Esophagus squamous epithelium (tissue), 5 donors: ENCODE measurements at places on chromosomes 2 and 18.

GRCh38 chr2:174585657-174586252 lies 11.8 kb downstream of the WIPF1 start:
- no peaks in the 10 kb centered on the region for H3K27me3 ChIP-seq
- no peak overlapping the region for H3K27ac ChIP-seq
- peaks cover 64% of the 10 kb centered on the region for H3K4me1 ChIP-seq
- H3K36me3 ChIP-seq, result no peaks in the 10 kb centered on the region

- no peak overlapping the region for H3K27ac ChIP-seq
- H3K27me3 ChIP-seq, result no peaks in the 10 kb centered on the region
- no peak overlapping the region for H3K4me3 ChIP-seq
- no peaks in the 10 kb centered on the region for H3K36me3 ChIP-seq
Measured at GRCh38 chr2:156687715-156688114, 251.5 kb downstream of the GPD2 start.

- no peaks in the 10 kb centered on the region for H3K27me3 ChIP-seq
- DNase-seq, result no peak
- no peak overlapping the region for H3K27ac ChIP-seq
- H3K4me3 ChIP-seq, result no peak overlapping the region
- H3K4me1 ChIP-seq, result no peaks in the 10 kb centered on the region
Measured at GRCh38 chr2:39743269-39743776, 35.7 kb downstream of the THUMPD2 start.

DNA sequence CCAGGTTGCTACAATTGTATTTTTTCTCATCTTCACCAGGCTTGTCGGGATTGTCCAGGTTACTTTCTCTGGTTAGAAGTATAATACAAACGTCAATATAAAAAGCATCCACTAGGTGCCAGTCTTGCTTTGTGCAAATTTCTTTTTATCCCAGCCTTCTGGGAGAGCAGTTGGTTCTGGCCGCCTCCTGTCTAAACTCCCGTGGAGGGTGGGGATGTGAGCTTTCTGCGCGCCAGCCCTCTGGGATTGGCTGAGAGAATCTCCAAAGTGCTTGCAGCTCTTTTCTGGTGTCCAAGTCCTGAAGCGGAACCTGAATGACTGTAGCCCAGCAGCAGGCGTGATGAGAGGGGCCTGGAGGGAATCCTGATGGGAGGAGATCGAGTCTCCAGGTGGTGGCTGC lies 22.4 kb upstream of the TOGARAM2 start:
- H3K36me3 ChIP-seq, result no peaks in the 10 kb centered on the region
- no peaks in the 10 kb centered on the region for H3K27me3 ChIP-seq
- H3K27ac ChIP-seq, result no peak overlapping the region
- DNase-seq, result no peak

DNA sequence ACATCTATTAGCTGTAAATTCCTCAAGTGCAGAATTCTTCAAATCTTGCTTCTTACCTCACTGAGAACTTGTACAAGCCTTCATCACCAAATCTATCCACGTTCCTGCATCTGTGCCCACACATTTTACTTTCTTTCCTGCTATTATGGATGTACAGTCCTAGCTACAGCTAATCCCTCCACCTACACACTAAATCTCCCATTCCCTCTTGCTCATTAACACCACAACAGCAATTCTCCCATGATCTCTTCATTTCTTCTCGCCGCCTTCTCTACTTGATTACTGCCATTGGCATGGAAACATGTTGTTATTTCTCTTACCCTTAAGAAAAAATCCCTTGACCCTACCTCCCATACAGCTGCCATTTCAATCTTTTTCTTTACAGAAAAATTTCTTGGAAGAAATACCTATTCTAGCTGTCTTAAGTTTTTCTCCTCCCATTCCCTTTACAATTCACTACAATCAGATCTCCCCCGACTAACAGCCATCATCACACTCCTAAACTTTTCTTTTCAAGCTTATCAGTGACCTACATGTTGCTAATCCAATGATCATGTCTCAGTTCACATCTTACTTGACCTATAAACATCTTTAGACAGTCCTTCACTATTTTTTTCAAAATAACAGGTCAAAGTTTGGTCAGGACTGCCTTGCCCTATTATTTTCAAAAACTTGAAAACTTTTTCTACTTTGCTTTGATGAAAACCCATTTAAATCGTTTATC lies 41.0 kb downstream of the ROCK2 start:
- no peak overlapping the region for H3K27ac ChIP-seq
- no peaks in the 10 kb centered on the region for H3K36me3 ChIP-seq
- no peak for DNase-seq
- H3K4me3 ChIP-seq, result no peak overlapping the region
- H3K27me3 ChIP-seq, result no peaks in the 10 kb centered on the region
- H3K4me1 ChIP-seq, result no peaks in the 10 kb centered on the region

- H3K4me3 ChIP-seq, result no peak overlapping the region
- DNase-seq, result no peak
- H3K4me1 ChIP-seq, result peaks cover 7% of the 10 kb centered on the region
Measured at GRCh38 chr2:157182834-157183396, 74.6 kb upstream of the GALNT5 start.

GRCh38 chr2:61178603-61179545 lies 16.9 kb downstream of the C2orf74 start:
- peak overlapping the region; percentile 91 for H3K4me3 ChIP-seq
- no peaks in the 10 kb centered on the region for H3K27me3 ChIP-seq
- H3K36me3 ChIP-seq, result no peaks in the 10 kb centered on the region

DNA sequence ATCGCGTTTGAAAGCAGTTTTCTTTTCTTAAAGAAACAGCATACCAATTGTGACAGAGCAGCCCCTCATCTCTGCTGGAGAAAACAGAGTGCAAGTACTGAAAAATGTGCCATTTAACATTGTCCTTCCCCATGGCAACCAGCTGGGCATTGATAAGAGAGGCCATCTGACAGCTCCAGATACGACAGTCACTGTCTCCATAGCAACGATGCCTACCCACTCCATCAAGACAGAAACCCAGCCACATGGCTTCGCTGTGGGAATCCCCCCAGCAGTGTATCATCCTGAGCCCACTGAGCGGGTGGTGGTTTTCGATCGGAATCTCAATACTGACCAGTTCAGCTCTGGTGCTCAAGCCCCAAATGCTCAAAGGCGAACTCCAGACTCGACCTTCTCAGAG lies 9.5 kb downstream of the GRHL1 start:
- no peak overlapping the region for H3K27ac ChIP-seq
- H3K4me3 ChIP-seq, result no peak overlapping the region
- H3K36me3 ChIP-seq, result peaks cover 95% of the 10 kb centered on the region
- DNase-seq, result no peak
- no peaks in the 10 kb centered on the region for H3K4me1 ChIP-seq
- no peaks in the 10 kb centered on the region for H3K27me3 ChIP-seq

GRCh38 chr18:9535430-9535991 lies 60.2 kb downstream of the RALBP1 start:
- no peaks in the 10 kb centered on the region for H3K4me1 ChIP-seq
- no peaks in the 10 kb centered on the region for H3K27me3 ChIP-seq
- DNase-seq, result no peak
- peak overlapping the region; percentile 57 for H3K27ac ChIP-seq
- no peak overlapping the region for H3K4me3 ChIP-seq
- H3K36me3 ChIP-seq, result peaks cover 41% of the 10 kb centered on the region

DNA sequence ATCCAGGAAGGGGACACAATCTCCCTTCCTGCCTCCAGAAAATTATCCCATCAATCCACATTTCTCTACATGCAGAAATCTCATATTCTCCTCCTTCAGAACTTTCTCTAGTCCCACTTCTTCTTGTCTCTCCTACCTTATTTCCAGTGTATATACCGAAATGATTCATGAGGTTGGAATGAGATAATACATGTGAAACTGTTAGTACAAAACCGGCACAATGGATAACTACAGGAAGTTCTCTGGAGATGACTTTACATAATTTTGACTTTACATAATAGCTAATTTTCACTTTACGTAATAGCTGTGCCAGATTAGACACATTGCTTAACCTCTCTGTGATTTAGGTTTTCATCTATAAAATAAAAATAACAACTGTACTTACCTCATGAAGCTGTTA lies 801.3 kb downstream of the ERBB4 start:
- H3K27me3 ChIP-seq, result no peaks in the 10 kb centered on the region
- no peak overlapping the region for H3K27ac ChIP-seq
- H3K4me1 ChIP-seq, result no peaks in the 10 kb centered on the region
- DNase-seq, result no peak
- no peak overlapping the region for H3K4me3 ChIP-seq

DNA sequence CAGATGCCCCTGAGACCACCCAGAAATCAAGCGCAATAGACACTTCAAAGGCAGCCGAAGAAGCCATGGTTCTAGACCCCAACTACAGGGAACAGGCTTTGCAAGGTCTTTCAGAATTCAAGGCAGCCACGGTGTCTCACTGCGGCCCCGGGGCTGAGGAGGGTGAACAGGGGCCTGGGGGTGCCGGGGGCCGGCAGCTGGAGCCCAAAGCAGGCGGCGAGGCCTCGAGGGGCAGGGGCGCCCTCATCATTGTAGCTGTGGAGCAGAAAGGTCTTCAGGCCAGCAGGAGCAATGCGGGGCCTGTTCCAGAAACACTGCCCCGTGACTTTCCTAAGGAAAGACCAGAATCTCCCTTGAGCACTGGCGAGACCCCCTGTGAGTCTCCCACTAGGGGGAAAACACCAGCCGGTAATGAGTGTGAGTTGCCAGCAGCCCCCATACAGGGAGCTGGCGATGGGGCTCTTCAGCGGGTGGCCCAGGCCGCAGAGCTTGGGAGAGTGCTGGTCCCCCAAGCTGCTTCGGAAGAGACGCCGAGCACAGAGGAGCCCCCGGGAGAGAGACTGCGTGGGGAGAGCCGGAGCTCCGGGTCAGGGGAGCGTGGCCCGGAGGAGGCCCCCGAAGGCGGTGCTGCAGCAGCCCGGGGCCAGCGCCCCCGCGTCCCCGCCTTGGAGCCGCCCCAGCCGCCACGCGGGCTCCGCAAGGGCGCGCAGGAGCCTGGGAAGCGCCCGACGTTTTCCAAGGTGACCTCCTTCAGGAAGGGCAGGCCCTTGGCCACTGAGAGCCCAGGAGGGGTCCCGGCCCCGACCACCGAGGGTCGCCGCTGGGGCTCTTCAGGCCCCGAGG lies 79.1 kb downstream of the ARHGEF4 start:
- no peaks in the 10 kb centered on the region for H3K27me3 ChIP-seq
- no peak for DNase-seq
- peaks cover 27% of the 10 kb centered on the region for H3K4me1 ChIP-seq
- H3K27ac ChIP-seq, result peak overlapping the region; percentile 84
- H3K36me3 ChIP-seq, result no peaks in the 10 kb centered on the region
- H3K4me3 ChIP-seq, result no peak overlapping the region

DNA sequence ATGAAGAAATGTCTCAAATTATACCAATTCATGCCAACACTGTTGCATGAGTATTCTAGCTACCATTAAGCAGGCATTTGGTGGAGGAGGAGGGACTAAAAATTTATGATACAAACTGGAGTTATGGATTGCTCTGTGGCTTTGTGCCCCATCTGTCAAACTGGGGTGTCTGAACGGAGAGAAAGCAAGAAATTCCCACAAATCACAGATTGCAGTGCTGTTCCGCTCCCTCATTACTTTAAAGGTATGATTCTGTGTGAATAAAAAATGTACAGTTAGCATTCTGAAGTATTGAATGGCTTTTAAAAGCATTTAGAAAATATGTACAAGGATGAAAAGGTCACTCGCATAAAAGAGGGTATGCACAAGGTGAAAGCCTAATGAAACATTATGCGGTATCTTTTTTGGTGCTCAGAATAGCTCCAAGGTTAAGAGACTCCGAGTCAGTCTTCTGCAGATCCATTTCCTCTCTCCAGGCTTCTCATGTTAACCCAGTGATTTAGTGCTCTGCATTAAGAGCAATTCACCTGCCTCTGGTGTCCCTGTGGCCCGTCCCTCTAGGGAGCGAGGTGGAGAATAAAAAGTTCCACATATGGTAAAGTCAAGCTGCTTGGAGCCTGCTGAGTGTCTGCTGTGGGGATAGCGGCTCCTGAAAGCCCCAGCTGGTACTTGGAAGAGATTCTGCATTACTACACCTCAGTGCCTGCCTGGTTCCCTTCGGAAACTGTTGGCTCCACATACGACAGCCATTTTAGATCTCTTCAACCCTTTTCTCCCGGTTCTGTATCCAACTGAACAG lies 184.2 kb downstream of the ZNF521 start:
- no peak overlapping the region for H3K27ac ChIP-seq
- H3K36me3 ChIP-seq, result no peaks in the 10 kb centered on the region
- H3K27me3 ChIP-seq, result no peaks in the 10 kb centered on the region
- peaks cover 11% of the 10 kb centered on the region for H3K4me1 ChIP-seq

- H3K27me3 ChIP-seq, result no peaks in the 10 kb centered on the region
- H3K36me3 ChIP-seq, result no peaks in the 10 kb centered on the region
- H3K27ac ChIP-seq, result no peak overlapping the region
- no peaks in the 10 kb centered on the region for H3K4me1 ChIP-seq
Measured at GRCh38 chr18:21194871-21195771, 46.9 kb upstream of the GREB1L start.

DNA sequence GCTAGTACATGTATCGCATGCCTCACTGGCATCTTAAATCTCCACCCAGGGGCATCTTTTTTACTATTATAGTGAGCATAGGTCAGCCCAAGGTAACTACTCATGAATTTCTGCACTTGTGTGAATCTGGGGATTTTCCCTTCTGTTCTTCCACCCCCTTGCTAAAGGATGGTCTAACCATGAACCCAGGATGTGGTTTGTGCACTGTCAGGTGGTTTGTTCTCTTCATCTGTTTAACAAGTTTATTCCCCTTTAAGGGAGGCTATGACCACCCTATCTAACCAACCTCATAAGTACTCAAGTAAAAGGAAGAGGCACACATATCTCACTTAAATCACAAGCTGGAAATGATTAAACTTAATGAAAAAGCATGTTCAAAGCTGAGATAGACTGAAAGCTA lies 243.0 kb downstream of the RPRM start:
- no peaks in the 10 kb centered on the region for H3K27me3 ChIP-seq
- no peaks in the 10 kb centered on the region for H3K4me1 ChIP-seq
- H3K4me3 ChIP-seq, result no peak overlapping the region
- no peak overlapping the region for H3K27ac ChIP-seq

GRCh38 chr2:120177001-120177621 lies 46.1 kb downstream of the TMEM185B start:
- no peaks in the 10 kb centered on the region for H3K36me3 ChIP-seq
- DNase-seq, result no peak
- H3K4me3 ChIP-seq, result peak overlapping the region; percentile 46
- H3K27me3 ChIP-seq, result no peaks in the 10 kb centered on the region
- H3K4me1 ChIP-seq, result peaks cover 3% of the 10 kb centered on the region

GRCh38 chr2:6917761-6918421 lies 679 bp downstream of the RNF144A start:
- peak overlapping the region; percentile 79 for H3K27ac ChIP-seq
- H3K36me3 ChIP-seq, result no peaks in the 10 kb centered on the region
- DNase-seq, result no peak
- peaks cover 51% of the 10 kb centered on the region for H3K4me1 ChIP-seq
- peak overlapping the region; percentile 55 for H3K4me3 ChIP-seq
- no peaks in the 10 kb centered on the region for H3K27me3 ChIP-seq

DNA sequence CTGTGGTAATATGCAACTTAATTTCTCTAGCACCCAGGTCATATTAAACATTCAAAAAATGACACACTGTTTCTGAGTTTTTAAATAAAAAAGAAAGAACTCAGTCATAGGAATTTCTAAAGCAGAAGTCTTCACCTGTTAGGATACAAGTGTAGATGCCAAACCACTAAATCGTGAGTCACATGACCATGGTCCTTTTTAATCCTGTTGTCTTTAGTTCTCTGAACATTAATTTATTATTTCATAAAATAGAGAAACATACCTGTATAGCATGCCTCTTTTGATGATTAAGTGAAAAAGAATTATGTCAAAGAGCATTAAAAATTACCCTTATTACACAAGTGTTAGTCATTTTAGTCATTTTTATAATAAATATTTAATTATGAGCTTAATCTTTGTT lies 398.8 kb downstream of the CCDC85A start:
- H3K4me3 ChIP-seq, result no peak overlapping the region
- DNase-seq, result no peak
- H3K27ac ChIP-seq, result no peak overlapping the region
- H3K4me1 ChIP-seq, result no peaks in the 10 kb centered on the region

- no peak overlapping the region for H3K27ac ChIP-seq
Measured at GRCh38 chr2:182831101-182831500, 35.3 kb downstream of the FRZB start.
